ENCODE measurements at places on chromosomes 7 and 10. TPM values are rescaled to one million over a fixed set of nuclear protein-coding genes. Genes with fewer than 3 reads are reported as not detected.

- no peak for DNase-seq
These were observed 184.7 kb downstream of the FRMD4A start for GRCh38 chr10:14146025-14146424.

DNA sequence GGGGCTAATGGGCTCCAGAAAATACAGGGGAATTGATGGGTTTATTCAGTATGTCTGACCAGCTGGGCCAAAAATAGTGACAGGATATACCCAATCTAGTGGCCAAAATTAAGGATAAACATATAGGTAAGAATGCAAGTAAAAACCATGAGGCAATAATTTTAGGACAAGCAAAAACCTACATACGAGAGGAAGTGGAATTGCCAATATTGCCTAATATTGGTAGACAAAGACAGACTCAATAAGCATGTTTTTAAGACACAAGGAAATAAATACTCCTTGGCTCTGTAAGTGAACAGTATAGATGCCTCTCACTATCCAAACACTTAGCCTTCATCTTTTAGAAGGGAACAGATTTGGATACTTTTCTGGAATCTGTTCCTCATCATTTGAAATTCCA is 51.0 kb downstream of the ATXN7L1 start:
- DNase-seq: no peak

- no peak for DNase-seq
These were observed 137.1 kb downstream of the ZNF365 start for GRCh38 chr10:62511238-62511637.

GRCh38 chr10:2899246-2899951 is 167.9 kb upstream of the PFKP start:
- no peak for DNase-seq

- DNase-seq: no peak
These were observed 68.9 kb upstream of the FOXK1 start for GRCh38 chr7:4612939-4613841.

DNA sequence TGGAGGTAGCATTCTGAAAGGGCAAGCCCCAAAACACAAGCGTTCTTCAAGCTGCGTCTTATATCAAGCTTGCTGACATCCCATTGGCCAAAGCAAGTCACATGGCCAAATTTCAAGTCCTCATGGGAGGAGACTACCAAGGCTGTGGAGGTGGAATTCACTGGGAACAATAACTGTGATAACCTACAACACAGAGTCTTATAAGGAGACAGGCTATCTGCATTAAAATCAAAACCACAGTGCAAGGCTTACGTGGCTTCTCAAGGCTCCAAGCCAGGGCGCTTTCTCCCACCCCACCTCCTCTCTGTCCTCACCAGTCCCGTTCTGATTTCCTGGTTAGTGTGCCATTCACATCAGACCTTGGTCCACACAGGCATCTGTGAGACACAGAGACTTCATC is 39.4 kb downstream of the ADRB1 start:
- DNase-seq: peak; percentile 75

DNA sequence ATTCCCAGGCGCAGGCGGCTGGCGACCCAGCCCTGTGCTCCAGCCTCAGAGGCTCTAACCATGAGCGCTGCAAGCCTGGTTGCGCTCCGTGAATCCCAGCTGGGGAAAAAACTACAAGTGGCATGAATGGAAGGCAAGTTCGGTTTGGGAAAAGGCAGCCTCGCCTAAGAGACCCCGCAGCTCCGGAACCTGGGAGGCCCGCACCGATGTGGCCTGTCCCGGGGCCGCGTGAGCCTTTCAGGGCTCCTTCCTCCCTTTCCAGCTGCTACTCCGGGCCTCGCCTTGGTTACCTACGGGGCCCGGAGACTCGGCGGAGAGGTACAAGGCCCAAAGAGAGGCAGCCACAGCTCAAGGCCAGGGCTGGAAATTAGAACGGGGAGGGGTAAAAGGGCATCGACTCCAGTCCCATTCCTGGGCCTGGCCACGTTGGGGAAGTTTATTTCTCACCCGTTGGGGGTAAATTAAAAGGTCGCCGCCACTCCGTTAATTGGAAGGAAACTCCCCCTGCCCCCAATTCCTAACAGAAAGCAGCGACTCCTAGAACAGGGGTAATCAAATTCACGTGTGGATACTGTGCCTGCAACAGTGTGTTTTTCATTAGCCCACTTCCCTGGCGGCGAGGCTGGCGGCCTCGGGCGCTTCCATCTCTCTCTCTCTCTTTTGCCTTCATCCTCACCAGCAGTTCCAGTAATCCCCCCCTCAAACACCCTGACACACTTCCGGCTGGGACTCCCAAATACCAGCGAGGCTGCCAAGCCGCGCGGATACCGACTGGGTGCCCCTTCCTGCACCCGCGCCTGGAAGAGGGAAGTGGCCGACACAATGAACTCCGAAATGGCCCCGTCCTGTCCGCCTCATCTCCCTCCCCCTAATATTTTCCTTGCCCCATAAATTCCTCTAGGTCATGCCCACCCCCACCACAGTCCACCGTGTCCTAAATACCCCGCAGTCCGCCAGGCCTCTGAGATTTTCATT is 1.5 kb upstream of the HOXA9 start:
- DNase-seq: peak; percentile 65

- DNase-seq: no peak
These were observed 25.6 kb downstream of the PAPOLB start for GRCh38 chr7:4836206-4836661.

DNA sequence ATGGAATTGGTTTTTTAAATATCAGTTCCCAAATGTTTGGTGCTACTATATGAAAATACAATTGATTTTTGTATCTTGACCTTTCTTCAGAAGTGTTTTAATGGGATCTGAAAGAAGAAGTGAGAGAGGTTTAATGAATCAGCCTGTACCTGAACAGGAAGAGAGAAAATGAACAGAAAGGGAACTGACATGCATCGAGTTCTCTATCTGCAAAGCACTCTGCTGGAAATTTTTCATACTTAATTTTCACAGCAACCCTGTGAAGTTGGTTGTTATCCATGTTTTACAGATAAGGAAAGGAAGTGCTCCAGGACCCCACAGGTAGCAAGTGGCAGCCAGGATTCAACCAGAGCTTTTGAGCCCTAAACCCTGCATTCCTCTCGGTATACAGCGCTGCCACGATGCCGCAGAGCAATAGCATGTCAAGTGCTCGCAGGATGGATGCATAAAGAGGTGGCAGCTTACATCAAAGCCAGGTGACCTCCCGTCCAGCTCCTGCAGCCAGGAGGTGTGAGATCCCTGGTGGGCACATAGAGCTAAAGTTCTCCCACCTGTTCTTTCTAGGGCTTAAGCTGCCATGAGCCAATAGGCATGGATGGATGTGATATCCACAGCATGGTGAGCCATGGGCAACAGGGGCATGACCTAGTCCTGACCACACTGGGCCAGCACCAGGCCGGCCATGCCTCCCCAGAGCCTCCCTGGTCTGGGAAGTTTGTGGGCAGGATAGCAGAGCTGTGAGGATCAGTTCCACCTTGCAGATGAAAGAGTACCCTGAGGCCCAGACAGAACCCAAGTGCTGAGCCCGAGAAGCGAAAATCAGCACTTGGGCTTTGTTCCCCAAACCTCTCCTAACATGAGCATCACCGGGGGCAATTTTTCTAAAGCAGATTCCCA is 57.2 kb downstream of the CALML3 start:
- DNase-seq: no peak

DNA sequence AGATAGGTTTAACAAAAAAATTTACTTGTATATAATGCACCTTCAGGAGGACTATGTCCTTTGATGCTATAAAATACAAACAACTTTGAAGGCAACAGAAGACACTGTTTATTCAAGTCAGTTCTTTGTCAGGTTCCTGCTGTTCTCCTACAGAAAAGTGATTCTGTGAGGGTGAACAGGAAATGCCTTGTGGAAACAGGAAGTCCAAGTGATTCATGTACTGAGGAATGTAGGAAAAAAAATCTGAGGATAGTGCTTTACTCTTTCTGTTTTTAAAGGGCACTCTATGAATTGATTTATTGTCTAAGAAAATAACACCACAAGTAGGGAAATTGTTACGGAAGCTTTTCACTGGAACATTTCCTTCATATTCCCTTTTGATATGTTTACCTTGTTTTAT is 171.9 kb downstream of the HDAC9 start:
- peak; percentile 28 for DNase-seq

- no peak for DNase-seq
These were observed 107.6 kb downstream of the TES start for GRCh38 chr7:116317907-116318306.

DNA sequence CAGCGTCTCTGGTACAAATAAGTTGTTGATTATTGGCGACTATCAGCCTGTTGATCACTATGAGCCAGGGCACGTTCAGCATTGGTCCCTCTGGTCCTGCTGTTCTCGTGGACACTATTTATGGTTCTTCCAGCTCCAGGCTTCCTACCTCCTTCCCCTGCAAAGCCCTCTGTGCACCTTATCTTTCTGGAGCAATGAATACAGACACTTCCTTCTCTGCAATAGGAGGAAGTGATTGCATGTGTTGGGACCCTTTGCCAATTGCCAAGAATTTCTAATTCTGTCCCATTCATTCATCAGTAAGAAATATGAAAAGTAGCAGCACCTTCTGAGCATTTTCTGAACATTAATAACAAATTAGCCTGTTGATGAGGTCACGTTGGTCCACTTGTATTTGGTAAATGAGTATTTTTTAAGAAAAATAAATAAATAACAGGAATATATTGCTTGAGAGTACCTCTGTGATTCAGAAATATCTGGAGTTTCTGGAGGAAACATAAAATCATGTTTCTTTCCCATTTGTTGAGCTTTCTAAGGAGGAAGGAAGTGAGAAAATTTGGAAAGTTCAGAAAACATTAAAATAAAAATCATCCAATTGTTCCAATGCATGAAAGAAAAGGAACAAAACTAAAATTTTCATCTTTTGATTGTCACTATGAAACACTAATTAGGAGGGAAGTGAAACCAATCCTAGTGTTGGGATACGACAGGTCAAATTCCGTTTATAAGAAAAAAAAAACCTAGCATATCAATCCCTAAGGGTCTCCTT is 259.1 kb upstream of the KLF6 start:
- no peak for DNase-seq

DNA sequence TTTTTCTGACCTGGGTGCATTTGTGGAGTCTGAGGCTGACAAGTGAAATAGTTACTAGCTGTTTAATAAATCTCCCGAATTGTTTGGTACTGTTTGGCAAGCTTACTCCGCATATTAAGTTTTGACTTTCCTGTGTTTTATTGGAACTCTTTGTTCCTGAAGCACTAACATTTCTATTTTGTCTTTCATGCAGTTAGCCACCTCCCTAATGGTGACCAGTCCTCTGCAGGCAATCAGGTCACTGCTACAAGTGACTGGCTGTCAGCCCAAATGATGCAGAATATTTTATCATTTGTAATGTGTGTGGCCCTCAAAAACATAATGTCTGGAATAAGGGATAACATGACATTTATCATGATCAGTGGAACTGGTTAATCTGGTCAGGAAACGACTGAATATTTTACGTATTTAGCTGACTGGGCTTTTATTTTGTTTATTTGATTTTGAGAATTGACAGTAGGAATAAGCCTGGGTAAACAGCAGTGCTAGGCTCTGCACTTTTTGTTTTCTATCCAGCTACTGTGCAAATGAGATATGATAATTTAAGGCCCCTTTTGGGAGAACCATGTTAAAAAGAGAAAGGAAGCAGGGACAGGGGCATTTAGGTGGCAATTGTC is 82.9 kb downstream of the ST7 start:
- no peak for DNase-seq

- DNase-seq: peak; percentile 84
These were observed at the start of gene ANXA11 for GRCh38 chr10:80205477-80206276. Gene ANXA11, minus strand, starts transcription at chr10:80205537. Its CDS starts 32,676 bp downstream, at chr10:80172861.

GRCh38 chr7:107398161-107398560 is 71.7 kb upstream of the GPR22 start:
- DNase-seq: no peak

DNA sequence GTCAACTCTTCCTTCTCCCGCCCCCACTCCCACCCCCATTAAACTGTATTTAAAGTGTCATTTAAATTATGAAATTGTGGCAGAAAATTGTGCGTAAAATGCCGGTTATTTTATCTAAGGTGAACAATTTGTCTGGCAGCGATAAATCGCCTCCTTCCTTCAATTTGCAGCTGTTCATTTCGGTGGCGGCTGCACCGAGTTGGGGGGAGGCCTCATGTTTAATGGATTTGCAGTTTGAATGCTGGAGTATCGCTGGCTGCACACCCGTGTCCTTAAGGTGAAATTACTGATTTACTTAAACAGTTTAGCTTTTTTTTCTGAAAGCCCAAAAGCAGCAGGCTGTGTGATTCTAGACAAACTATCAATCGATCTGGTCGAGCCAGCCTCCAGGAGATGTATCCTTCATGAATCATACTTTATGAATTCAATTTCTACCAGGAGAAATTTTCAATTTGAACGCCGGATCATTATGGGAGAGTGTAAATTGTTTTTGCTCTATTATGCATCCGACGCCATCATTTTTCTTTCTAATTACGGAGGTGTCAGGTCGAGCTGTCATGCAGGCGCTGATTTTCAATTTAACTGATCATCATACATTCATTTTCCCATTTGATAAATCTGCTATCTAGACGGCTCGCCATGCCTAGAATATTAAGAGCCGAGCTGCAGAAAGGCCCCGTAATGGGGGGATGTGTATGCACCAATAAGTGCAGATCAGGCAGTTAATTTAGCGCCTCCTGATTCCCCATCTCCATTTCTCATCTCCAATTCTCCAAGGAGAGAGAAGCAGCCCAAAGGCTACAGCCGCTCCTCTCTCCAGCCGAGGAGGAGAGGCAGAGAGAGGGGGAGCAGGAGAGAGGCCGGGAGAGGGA is 6.5 kb downstream of the UNCX start:
- no peak for DNase-seq

DNA sequence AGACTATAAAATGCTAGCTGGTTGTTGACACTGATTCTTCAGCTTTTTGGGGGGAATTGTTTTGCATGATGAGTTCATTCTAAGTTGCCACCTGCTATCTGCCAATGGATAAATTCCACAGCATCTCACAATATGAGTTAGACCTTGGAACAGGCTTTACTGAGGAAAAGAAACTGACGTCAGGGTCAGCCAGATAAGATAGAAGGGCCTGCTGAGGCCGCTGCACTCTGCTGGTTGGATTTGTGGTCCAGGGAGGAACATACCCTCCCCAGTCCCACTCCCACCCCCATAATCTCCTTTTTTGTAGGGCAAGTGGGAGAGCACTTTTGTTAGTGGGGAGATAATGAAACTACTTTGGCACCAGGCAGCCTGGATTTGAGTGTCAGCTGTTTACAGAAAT is 110.6 kb upstream of the PRR15 start:
- no peak for DNase-seq

- peak; percentile 53 for DNase-seq
These were observed 153.8 kb upstream of the AKR1E2 start for GRCh38 chr10:4672201-4672600.

- peak; percentile 72 for DNase-seq
These were observed 83.3 kb upstream of the MKLN1 start for GRCh38 chr7:131244259-131244852.

ELFN1 gene
- not detected for total RNA-seq

ABCC2 gene
- total RNA-seq: 68.4 TPM

GPR141 gene
- total RNA-seq: not detected

LRRTM3 gene
- total RNA-seq: not detected

COX19 gene
- 7.6 TPM for total RNA-seq

MTURN gene
- 1.6 TPM for total RNA-seq

VPS37D gene
- total RNA-seq: 4.5 TPM

CBLL1 gene
- 22.7 TPM for total RNA-seq

JAKMIP3 gene
- 0.54 TPM for total RNA-seq

UPK3BL1 gene
- 12.8 TPM for total RNA-seq
